ENCODE measurements at places on chromosomes 2 and 18.

- no peak for DNase-seq
Measured at GRCh38 chr2:213914510-213914909, 496.3 kb upstream of the VWC2L start.

GRCh38 chr18:23099621-23100020 lies 35.7 kb upstream of the CABLES1 start:
- no peak for DNase-seq

GRCh38 chr2:97716695-97717612 lies 3.6 kb downstream of the ZAP70 start:
- no peak for DNase-seq

GRCh38 chr18:60552948-60553347 lies 180.4 kb upstream of the MC4R start:
- no peak for DNase-seq

- no peak for DNase-seq
Measured at GRCh38 chr2:143210446-143210819, 81.2 kb downstream of the ARHGAP15 start.

- DNase-seq = no peak
Measured at GRCh38 chr18:2555895-2556294, 15.4 kb downstream of the METTL4 start.

- no peak for DNase-seq
Measured at GRCh38 chr18:12844391-12844790, 39.6 kb downstream of the PTPN2 start.

DNA sequence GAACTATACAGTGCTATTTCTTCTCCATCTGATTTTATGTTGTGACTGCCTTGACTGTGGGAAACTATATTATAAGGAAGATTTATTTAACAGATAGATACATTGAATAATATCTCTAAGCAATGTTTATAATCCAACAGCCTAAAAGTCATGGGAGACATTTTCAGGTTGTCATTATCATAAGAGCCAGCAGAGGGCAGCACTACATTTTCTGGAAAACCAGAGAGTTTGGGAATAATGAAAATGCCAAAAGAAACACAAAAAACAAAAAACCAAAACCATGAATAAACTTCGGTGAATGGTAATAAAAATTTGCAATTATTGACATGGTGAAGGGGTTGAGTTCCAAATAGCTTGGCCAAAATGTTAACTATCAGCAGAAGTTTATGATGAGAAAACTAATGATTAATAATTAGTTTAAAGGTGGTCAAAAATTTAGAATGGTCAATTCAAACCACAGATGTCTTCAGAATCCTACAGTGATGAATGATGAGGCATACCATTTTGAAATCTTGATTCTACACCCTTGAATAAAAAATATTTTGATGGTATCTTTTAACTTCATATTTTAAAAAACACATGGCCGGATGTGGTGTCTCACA lies 4.7 kb downstream of the EEF1B2 start:
- DNase-seq = peak; percentile 29

DNA sequence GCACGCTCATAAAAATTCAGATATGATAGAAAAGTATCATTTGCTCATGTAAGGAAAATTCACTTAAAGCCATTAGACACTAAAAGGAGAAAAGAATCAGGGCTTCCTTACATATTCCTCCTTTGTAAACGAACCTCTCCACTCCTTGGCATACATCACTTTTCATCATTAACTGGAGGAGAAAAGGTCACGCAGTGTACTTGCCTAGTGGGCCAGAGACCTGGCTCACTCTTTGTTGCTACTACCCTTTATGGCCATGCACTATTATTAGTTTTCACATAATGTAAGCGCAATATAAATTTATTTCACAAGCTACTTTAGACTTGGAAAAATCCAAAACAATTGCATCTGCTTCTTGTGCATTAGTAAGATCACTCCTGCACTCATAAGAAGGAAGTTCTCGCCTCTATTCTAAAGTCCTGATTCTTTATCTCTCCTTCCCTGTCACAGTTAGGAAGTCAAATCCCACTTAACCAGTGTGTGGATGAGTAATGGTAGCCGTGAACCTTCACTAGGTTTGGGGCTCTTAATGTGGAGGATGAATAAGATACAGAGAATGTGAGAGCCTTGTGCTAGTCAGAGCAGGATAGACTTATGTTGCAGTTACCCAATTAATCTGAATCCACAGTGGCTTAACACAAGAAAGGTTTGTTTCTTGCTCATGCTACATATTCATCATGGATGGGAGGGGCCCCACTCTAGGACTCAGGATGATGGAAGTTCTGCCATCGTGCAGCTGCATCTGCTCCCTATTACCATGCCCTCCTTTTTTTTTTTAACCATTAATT lies 115.0 kb upstream of the GLS start:
- DNase-seq = no peak

DNA sequence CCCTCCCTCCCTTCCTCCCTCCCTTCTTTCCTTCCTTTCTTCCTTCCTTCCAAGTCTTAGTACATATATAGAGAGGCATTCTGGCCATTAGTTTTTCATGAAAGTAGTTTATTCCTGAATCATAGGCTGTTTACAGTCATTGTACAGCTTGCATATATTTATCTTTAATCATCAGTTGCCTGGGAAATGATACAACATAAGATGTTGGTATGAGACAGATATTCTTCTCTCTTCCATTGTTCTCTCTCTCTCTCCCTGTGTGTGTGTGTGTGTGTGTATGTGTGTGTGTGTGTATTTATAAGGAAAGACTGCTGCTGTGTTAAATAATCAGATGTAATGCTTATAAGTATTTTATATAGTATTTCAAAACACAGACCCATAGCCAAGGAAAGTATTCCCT lies 289.8 kb upstream of the UBE2E3 start:
- no peak for DNase-seq

Data from hippocampal formation (tissue), 2 donors.